Peyer's patch (tissue), 4 donors: ENCODE measurements at places on chromosomes 5 and 9. TPM values are rescaled to one million over a fixed set of nuclear protein-coding genes. Genes with fewer than 3 reads are reported as not detected.

DNA sequence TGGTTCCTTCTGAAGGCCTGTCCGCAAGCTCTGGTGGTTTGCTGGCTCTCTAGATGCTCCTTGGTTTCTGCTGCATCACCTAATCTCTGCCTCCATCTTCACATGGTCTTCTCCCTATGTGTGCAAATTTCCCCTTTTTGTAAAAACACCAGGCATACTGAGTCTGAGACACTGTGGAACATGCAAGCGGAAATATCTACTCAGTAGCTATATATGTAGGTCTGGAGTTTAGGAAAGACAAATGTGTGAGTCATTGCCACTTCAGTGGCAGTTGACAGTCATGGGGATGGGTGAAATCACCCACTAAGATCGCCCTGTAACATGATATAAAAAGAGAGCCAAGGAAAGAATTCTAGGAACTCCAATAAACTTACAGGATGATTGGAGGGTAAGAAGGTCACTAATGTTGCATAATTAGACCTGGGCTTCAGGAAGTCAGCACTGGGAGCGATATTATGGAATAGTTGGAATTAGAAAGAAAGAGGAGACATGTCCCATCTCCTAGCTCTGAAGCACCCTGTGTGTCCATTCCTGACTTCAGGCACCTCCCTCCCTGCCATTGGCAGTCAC lies 22.7 kb upstream of the UBLCP1 start:
- no peak for DNase-seq

- DNase-seq = no peak
Measured at GRCh38 chr9:21889673-21890072, 87.2 kb downstream of the MTAP start.

DNA sequence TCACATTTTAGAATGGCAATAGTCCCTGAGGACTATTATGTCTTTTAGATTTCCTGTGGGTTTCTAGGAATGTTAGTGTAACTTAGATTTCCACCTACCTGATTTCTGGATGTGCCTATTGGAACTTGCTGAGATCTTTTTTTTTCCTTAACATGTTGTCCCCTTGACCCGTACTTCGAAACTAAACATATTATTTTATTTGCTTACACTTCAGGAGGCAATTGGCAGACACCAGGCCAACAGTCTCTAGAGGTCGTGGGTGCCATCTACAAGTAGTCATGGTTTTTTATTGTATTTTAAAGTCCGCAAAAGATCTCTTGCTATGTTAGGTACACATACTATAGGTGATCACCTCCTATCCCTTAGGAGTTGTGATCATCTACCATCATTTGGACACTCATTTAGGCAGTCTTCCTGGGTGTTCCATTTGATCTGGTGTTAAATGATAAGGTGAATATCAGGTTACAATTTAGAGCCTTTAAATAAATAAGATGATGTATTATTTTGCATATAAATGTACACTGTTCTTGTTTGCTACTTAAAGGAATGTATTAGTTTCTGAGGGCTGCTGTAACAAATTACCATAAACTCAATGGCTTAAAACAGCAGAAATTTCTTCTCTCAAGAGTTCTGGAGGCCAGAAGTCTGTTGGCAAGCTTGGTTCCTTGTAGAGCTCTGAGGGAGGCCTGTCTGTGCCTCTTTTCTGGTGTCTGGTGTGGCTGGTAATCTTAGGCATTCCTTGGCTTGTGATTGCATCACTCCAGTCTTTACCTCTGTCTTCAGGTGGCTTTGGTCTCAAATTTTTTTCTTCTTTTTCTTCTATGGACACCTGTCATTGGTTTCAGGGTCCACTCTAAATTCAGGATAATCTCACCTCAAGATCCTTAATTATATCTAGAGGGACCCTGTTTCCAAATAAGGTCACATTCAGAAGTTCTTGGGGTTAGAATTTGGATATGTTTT lies 64.8 kb downstream of the ZCCHC7 start:
- DNase-seq = no peak

DNA sequence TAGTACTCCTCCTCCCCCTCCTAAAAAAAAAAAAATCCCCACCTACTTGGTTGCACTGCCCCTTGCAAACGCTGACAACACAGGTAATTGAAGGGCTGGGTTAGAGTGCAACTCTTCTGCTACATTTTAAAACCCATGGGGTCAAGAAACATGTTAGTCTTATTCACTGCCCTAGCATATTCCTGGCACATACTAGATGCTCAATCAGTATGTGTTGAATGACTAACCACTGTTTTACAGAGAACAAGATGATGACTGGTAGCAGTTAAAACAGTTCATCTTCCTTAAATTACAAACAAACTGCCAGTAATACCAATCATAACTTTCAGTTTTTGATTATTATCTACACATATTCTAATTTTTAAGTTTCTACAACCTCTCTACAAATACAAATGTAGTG lies 124.4 kb downstream of the NFIB start:
- no peak for DNase-seq

DNA sequence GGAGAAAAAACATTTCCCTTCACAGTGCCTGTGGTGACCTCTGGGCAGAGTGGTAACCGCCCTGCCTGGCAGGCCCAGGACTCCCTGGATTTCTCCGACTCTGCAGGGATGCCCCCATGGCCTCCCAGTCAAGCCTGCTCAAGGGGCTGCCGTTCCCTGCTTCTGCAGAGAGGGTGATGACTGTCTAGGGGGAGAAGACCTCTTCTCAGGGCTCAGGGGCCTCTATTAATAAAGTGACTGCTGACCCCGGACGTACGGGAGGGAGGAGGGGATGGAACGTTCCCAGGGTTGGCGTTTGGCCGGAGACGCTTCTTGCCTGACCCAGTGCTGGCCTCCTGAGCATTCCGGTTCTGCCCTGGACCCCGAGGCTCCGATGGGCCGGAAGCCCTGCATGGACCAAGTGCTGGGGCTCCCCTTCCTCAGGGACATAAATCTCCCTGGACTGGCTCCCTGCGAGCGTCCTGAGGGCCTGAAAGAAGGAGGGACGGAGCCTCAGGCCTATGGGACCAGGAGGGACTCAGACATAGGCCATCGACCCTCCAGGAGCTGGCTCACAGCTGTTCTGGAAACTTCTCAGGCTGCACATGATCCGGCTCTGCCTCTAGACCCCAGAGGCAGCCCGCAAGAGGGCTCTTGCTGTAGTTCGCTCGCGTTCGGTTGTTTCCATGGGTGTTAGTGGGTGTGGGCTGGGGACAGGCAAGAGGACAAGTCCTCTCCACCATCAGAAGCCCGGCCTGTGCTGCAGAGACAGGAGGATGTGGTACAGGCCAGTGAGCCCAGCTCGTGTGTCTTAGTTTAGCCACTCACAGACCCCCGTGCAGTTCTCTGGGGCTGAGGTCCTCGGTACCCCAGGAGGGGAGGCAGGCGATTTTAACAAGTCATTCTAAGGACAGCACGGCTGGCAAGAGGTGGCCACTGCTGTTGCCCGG lies 8.1 kb upstream of the RNU6ATAC start:
- DNase-seq = no peak

DNA sequence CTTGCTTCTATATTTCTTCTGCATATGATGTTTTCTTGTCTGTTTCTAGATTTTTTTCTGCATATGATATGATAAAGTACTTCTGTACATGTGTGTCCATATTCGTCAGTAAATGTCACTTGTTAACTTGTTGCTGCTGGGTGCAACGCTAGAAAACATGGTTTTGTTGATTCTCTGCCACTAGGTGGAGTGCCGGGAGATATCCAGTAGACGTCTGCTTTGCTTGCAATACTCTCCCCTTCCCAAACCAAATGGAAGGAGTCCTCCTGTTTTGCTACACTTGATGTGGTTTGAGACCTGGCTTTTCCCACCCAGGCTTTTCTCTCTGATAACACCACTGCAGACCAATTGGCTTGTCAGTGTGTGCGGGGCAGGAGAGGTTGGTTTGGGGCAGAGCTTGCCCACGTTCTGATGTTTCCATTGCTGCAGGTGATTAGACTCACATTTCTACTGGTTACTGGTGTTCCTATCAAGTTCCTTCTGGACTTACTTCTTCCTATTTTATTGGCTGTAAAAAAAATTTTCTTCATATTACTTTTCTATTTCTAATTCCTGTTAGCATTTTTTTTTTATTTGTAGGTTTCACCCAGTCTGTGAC lies 900.0 kb upstream of the CDH10 start:
- no peak for DNase-seq

DNA sequence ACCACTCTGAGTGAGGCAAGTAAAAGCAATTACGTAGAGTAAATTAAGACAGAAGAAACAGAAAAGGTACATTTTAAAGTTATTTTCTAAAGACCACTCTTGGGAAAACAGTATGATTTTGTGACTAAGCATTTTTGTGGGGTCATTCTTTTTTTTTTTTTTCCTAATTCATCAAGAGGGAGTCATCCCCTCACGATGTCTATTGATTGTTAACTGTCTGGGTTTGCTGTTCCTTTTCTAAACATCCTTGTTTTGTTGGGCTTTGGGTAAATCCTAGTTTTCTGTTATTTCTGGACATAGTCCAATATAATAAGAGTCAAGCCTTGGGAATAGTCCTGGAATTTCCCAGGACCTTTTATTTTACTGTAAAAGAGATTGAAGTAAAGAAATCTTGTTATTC lies 63.8 kb downstream of the ANKRD55 start:
- DNase-seq = no peak

GRCh38 chr5:76371960-76372322 lies 31.1 kb upstream of the IQGAP2 start:
- no peak for DNase-seq

- no peak for DNase-seq
Measured at GRCh38 chr5:407801-408268, 35.1 kb upstream of the EXOC3 start.

DNA sequence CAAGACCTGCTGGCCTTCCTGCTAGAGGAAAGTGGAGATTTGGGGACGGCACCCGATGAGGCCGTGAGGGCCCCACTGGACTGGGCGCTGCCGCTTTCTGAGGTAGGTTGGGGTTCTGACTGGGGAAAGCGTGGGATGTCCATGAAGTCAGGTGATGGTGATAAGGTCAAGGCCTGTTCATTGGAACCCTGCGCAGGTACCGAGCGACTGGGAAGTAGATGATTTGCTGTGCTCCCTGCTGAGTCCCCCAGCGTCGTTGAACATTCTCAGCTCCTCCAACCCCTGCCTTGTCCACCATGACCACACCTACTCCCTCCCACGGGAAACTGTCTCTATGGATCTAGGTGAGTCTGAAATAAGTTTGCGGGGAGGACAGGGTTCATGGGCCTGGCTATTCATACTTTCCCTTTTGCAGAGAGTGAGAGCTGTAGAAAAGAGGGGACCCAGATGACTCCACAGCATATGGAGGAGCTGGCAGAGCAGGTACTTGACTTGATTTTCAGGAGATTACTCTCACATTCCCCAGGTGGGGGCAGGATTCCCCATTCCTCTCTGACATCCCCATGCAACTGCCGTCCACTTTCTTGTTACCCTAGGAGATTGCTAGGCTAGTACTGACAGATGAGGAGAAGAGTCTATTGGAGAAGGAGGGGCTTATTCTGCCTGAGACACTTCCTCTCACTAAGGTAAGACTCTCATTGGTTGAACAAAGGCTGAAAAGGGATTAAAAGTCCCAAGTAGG lies 505 bp downstream of the CREB3 start:
- no peak for DNase-seq

DNA sequence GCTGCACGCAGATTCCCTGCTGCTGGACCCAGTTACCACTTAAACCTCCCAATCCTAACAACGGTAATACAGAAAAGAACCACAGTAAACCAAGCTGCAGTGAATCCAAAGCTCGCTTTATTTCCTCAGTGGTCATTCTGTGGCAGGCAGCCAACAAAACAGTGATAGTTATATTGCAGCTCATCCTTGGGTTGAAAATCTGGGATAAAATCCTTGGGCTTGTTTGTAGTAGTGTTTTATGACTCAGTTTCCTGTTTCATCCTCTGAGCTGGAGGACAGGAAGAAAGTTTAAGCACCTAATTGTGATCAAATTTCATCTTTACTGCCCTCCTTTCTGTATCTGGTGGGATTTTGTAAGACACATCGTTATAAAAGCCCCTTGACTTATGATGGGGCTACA lies 31.4 kb downstream of the HMGCR start:
- DNase-seq = no peak

- no peak for DNase-seq
Measured at GRCh38 chr9:101354143-101354764, 30.6 kb downstream of the BAAT start.

DNA sequence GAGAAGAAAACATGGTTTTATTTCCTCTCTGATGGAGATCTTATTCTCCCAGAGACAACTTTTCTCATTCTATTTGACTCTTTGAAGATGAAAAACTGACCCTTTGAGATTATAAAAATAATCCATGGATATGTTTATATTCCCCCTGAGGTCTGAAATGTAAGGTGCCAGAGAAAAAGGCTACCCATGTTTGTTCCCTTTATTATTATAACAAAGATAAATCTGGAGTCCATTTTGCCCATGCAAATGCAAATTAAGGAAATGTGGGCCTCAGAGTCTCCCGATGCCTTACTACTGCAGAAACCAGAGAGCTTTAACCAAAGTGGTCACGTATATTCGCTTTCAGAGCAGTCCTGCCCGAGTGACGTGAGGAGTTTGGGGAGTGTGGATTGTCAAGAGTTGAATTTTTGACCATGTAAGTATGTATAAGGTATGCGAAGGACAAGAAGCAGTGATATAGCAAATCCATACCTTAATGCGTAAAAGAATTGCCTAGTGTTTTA lies 312.5 kb downstream of the RASEF start:
- no peak for DNase-seq

- no peak for DNase-seq
Measured at GRCh38 chr9:16879416-16879815, 8.9 kb upstream of the BNC2 start.

GRCh38 chr5:139767960-139768359 lies 27.6 kb upstream of the PSD2 start:
- DNase-seq = no peak

DNA sequence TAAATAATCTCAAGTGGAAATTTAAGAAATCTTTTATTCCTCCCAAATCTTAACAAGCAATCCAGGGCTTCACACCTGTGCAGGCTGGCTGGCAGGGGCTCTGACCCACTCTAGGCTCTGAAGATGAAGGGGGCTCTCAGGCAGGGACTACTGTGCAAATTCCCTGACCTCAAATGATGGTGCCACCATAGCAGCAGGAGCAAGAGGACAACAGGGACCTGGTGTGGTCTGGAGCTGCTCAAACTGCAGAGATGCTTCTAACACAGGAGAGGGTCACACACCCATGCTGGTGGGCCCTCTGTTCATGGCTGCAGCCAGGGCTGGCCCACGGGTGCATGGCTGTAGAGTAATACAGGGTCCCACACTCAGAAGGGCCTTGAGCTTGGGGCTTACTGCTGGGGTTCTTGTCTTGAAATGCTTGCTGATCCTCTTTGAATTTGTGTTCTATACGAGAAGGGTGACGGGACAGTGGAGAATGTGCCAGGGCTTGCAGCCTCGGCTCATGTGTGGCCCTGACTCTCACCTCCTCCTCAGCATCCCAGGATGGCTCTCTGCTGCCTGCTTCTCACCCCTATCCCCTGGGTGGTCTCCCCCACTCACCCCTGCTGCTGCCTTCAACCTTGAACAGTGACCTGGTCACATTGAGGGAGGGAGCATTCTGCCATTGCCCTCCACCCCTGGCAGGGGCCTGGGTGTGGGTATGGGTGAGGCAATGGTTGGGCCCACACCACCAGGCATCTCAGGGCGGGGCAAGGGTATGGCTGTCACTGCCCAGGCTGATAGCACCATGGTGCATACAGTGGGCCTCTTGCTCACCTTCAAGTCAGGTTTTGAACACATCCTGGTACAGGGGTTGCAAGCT lies 191.7 kb downstream of the FSTL4 start:
- DNase-seq = no peak

C7 gene
- 287 TPM for total RNA-seq

ABCA1 gene
- 24.9 TPM for total RNA-seq

RNF180 gene
- total RNA-seq = 3.3 TPM

WNT8A gene
- not detected for total RNA-seq

C9orf153 gene
- total RNA-seq = not detected

PCDHB7 gene
- not detected for total RNA-seq

NSG2 gene
- total RNA-seq = 0.94 TPM
